ENCODE measurements at places on chromosomes 6 and 20. TPM values are rescaled to one million over a fixed set of nuclear protein-coding genes. Genes with fewer than 3 reads are reported as not detected.

The RBPJL gene
- total RNA-seq = not detected

The LTB gene
- total RNA-seq = 0.22 TPM

DNA sequence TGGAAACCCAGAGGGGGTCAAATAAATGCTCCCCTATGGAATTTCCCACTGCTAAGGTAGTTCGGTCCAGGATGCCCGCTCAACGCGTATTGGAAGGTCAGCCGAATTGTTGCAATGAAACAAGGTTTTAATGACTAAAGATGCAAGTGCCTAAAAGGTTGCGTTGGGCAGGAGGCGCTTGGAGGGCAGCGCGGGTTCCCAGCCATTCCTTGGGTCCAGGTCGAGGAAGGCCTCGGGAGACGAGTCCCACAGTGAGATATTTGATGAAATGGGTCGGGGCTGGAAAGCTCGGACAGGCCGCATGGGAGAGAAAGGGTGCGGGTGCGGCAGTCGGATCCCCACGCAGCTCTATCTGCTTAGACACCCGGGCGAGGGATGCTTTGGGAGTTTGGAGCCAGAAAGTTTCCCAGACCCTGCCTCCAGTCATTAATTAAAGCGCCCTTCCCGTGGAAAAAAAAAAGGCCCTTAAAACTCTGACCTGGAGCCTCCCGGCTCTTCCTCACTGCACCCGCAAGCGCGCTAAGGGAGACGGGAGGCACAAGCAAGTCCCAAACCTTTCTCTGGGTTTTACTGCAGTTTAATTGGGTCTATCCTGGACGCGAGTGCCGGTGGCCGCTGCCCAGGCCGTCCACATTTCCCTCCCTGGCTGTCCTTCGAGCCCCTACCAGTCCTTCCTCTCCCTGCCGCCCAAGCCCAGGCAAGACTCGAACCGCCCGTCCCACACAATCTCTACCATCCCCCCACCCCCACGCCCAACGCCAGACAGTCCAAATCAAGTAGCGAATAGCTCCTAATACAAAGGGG is 24.2 kb downstream of the TFAP2A start:
- DNase-seq = no peak

DNA sequence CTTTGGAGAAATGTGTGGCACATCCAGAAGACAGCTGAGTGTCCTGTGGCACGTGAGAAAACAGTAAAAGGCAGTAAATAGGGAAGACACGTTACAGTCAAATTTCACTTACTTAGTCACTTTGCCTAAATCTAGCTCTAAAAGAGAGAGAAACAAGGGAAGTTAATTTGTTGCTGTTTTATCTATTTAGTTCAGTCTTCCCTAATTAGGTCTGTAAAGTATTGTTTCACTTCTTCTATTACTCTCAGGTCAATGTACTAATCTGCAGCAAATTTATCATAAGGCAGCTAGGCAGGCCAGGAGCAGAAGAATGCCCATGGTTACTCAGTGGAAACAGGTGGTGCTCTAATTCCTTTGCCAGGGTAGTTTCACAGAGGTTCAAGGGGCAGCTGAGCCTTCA is 124.3 kb upstream of the CNR1 start:
- no peak for DNase-seq

DNA sequence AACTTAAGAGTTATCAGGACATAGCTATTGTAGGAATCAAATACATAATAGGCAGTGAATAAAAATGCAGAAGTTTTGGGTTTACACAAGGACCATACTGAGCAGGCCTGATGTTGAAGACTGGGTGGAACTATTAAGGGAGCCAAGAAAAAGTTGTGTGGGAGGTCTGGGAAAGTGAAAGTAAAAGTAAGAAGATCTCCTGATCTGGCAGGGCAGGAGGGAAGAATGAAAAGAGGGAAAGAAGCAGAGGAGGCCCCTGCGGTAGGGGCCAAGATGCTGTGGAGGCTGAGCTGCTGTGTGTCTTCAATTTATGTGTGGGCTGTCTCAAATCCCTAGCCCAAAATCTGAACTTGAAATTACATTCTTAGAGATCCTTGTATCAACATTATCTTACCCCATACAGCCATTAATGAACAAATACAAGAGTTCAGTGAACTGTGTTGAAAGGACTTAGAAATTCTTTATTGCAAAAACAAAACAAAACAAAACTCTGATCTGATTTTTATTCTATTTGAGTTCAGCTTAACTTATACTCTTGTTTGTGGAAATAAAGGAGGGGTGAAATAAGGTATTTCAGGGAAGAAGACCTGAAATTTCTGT is 1183.8 kb downstream of the HACE1 start:
- DNase-seq = no peak

GRCh38 chr6:155314773-155315515 is 660 bp upstream of the TFB1M start:
- DNase-seq = peak; percentile 93

All from HepG2 (cell line).